Stimulated activated CD4-positive, alpha-beta T cell treated with anti-CD3 and anti-CD28 coated beads, Interleukin-1b, Interleukin-23, amount 100 ng/mL, for 48 hours (primary cell): ENCODE measurements at places on chromosomes 2 and 18.

GRCh38 chr18:28478531-28478930, 301.6 kb upstream of the CDH2 start:
- no peak for DNase-seq

GRCh38 chr2:24262421-24262970, 87.6 kb downstream of the FAM228A start:
- DNase-seq = no peak

DNA sequence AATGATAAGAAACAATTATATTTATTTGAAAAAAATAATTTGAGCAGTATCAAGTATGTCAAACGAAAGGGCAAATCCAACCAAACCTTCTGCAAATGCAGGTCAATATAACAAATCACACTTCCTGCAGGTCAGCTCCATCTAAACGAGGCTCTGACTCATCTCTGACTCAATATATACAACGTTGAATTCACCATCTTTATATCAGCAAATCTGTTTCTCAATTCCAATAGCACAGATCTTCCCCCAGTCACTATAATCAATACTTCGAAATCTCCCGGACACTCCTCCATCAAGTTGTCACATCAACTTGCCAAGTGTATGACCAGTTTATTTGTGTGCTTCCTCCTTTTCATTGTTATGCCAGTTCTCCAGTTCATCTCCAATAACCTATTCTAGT, 388.9 kb downstream of the ZEB2 start:
- DNase-seq = no peak

DNA sequence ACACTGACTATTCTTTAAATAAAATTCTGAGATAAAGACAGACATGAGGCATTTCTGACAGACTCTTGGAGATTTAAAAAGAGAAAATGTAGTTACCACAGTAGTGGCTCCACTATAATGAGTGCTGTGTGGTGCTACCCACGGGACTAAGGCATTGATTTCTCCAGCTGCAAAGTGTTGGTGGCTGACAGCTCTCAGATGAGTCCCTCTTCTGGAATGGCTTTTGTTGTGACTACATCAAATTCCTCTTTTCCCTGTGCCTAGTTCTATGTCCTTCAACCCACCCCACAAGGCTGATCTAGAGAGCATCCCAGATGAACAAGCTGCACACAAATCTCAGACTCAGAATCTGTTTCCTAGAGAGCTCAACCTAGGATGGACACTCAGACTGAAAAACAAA, 884.8 kb upstream of the ZEB2 start:
- no peak for DNase-seq
